Tongue (tissue), 3 donors: ENCODE measurements at places on chromosomes 6 and 20. TPM values are rescaled to one million over a fixed set of nuclear protein-coding genes. Genes with fewer than 3 reads are reported as not detected.

DNA sequence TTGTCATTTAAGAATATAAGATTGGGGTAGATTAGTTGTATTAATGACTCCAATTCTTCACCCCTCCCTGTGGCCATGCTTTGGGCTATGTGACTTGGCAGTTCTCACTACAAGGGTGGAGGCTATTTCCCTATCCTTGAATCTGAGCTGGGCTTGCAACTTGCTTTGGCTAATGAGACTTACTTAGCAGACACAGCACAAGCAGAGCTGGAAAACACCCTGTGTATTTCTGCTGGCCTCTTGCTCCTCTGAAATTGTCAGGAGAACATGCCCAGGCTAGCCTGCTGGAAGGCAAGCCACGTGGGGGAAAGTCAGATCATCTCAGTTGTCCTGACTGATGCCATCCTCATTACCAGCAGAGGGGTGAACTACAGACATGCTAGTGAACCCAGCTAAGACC lies 126.5 kb upstream of the HDGFL1 start:
- DNase-seq, result no peak

DNA sequence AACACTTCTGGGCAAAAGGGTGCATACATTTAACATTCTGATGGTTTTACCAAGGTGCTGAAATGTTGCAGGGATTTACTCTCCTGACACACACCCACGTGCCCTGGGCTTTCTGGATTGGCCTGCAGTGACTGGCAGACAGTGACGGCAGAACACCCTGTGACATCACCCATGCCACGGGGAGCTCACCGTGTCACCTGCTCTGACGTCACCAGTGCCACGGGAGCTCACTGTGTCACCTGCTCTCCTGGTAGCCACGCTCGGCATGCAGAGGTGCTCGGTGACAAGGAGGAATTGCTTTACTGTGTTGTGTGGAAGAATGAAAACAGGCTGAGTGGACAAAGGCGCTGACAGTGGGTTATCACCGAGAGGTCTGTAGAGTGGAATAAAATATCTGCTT lies 99.3 kb downstream of the RAMACL start:
- DNase-seq, result no peak

DNA sequence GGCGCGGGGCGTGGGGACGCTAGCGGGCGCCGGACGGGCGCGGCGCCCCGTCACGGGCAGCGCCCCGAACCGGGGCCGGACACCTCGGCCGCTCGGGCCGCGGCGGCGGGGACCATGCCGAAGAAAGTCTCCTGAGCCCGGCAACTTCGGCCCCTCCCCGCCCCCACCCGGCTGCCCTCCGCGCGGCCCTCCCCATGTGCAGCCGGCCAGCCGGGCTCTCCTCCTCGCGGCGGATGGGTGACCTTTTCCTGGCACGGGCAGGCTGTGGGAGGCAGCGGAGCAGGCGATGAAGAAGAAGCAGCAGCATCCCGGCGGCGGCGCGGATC lies 278 bp downstream of the UST start:
- no peak for DNase-seq

DNA sequence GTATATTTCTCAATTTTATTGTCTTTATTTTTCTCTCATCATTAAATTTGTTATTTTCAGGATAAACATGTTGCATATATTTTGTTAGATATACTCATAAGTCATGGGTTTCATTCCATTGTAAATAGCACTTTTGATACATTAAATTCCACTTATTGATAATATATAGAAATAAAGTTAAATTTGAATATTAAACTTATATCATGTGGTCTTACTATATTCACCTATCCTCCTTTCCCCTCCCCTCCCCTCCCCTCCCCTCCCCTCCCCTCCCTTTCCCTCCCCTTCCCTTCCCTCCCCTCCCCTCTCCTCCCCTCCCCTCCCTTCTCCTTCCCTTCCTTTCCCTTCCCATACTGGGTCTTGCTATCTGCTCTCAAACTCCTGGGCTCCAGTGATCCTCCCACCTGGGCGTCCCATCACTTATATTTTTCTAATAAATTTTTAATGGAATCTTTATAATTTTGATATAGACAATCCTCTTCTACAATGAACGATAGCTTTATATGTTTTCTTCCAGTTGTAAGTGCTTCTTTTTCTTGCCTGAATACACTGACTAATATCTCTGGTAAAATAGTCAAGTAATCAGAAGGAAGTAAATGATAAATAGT lies 692.4 kb downstream of the C6orf118 start:
- DNase-seq, result no peak

GRCh38 chr20:58941471-58941870 lies 39.6 kb upstream of the NELFCD start:
- no peak for DNase-seq

GRCh38 chr20:9609887-9610502 lies 95.6 kb downstream of the LAMP5 start:
- DNase-seq, result peak; percentile 87

DNA sequence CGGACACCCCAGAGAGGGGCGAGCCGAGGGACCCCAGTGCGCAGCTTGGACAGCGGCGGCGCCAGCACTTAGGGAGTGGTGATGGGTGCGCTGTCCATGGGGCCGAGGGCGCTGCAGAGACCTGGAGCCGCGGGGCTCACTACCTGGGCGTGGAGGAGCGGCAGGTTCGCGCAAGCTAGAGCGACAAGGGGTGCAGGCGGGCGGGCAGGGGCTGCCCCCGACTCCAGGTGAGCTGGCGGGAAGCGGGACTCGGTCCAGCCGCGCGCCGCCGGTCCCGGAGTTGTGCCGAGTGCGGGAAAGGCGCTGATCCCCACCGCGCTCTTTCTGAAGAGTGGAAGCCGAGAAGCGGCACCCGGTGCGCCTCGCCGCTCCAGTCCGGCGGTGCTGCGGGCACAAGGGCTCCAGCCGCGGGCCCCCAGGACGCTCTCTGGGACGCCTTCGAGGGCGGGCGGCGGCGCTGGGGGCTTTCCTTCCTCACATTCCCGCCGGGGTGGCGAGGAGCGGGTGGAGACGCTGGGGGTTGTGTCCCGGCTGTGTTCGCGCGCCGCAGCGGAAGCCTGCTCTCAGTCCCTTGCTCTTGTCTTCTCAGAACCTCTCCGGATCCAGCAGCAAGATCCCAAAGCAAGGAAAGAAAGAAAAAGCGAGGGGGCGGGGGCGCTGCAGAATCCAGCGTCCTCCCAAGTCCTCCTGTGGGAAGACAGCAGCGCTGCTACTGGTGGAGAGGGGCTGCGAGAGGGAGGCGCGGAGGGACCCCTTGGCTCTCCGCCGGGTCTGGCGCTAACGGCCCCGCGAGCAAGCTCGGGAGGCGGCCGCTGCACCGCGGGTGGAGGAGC lies at the start of gene B3GAT2:
Gene B3GAT2 (minus strand): TSS at position 610 of the 833 bp plus-strand sequence. CDS start 631 bp downstream, outside the sequence.
- peak; percentile 58 for DNase-seq

GRCh38 chr6:64777941-64778785 lies 928.9 kb downstream of the EYS start:
- DNase-seq, result no peak

GRCh38 chr20:7352165-7352564 lies 584.7 kb downstream of the BMP2 start:
- peak; percentile 41 for DNase-seq

DNA sequence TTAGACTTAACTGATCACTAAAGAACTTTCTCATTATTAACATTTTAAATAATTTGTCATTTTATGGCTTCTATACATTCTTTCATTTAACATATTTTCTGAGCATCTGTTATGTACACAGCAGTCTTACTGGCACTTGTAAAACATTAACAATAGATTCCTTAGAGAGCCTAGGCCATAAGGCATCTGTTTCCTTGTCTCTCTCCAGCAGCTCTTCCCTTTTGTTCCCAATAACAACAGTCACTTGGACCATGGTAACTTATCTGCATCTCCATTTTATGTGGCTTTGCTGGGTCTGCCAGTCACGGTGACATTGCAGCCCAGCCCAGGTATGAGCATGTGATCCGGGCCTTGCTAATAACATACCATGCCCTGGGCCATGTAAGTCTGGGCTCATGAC lies 11.7 kb upstream of the TASP1 start:
- no peak for DNase-seq

DNA sequence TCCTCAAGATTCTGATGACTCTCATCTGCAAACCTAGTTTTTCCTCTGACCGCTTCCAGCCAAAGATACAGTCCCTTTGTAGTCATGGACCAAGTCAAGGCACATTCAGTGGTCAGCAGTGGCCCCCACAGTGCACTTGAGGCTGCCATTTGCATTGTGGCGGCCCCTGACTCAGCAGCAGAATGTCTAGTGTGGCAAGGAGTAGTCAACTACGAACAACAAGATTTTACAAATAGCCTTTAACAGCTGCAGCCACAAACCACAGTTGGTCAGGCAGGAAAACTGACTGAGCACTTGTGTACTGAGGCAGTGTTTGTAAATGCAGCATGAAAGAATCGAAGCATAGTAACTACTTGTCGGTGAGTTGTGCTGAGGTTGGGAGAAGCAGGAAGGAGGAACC lies 49.6 kb downstream of the SLC2A12 start:
- DNase-seq, result peak; percentile 18

DNA sequence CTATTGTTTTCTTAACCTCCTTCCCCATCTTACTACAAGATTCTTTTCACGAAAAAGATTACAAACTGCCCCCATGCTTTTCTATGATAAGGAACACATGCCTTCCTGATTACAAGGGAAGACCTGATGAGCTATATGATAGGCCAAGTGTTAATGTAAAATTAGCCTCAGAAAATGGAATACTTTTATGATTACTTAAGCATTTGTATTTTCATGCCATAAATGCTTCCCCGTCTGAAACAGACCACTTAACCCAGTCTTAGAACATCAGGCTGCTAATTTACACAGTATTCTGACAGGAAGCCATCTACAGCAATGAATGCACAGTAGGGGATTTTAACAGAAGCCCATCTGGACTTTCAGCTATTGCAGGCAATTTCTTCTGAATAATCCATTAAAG lies 274.9 kb downstream of the HAO1 start:
- peak; percentile 7 for DNase-seq

DNA sequence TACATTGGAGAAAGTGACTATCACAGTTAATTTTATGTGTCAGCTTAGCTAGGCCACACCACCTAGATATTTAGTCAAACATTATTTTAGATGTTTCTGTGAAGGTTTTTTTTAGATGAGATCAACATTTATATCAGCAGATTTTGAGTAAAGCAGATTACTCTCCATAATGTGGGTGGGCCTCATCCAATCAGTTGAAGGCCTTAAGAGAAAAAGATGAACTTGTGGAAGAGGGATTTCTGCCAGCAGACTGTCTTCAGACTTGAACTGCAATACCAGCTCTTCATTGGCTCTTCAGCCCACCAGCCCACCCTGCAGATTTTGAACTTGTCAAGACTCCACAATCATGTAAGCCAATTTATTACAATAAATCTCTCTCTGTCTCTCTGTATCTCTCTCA lies 25.1 kb upstream of the FBXO30 start:
- DNase-seq, result no peak

DNA sequence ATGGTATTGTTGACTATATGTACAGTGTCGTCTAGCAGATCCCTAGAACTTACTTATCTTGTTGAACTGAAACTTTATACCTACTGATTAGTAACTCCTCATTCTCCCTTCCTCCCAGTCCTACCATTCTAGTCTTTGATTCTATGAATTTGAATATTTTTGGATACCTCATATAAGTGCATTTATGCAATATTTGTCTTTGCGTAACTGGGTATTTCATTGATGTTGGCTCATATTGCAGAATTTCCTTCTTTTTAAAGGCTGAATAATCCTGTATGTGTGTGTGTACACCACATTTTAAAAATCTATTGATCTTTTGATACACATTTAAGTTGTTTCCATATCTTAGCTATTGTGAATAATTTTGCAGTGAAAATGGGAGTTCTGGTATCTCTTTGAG lies 119.9 kb downstream of the SOX4 start:
- no peak for DNase-seq

DNA sequence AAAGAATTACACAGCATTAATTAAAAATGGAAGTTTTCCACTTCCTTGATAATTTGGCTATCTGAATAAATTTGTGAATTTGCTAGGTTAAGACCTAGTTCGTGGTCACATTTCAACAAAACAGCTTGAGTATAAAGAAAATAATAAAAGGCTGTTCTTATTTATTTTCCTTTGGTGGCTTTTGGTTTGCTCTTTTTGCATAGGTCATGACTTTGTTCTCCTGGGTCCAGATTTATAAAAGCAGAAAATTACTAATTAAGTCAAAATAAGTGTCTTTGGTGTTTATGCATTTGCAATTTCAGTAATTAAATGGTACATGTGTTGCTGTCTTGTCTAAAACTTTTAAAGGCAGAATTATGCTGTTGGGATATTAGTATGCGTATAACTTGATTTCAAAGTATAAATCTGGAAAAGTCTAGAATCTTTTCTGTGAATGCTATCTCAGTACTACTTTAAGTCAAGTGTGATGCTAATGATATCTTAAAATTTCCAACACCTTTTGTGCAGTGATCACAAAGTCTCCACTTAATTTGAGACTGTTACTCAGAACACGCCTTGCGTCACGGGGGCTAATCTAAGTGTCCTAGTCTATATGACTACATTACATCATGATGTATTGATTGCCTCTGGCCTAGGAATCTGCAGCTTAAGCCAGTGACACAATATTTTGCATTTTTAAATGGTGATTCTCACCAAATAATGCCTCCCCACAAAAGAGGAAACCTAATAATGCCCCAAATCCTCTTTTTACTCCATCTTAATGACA lies 41.0 kb downstream of the GNAS start:
- DNase-seq, result peak; percentile 44

GRCh38 chr20:49400410-49400809 lies 82.1 kb downstream of the KCNB1 start:
- peak; percentile 68 for DNase-seq

DNA sequence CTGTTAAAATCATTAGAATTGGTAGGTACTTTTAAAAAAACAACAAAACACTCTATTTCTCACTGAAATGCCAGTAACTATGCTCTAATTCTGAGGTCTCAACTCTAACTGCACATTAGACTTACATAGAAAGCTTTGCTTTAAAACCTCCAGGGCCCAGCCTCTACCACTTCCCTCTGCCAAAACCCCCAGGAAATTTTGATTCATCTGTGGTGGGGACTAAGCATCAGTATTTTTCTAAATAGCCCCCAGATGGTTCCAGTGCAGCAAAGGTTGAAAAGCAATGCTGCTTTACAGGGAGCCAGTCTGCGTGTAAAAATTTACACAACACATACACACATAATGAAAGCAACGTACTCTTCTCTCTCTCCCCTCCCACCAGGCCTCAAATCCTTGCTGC lies 3.8 kb downstream of the TBC1D32 start:
- no peak for DNase-seq

GRCh38 chr6:134495203-134495889 lies 177.4 kb upstream of the SGK1 start:
- no peak for DNase-seq

- no peak for DNase-seq
These were observed 121.9 kb downstream of the MTHFD1L start for GRCh38 chr6:150987371-150987828.

Gene SNAP25
- total RNA-seq, result 2.2 TPM

Gene DEFB119
- not detected for total RNA-seq

Gene LPA
- 0.10 TPM for total RNA-seq

Gene HLA-DQB1
- total RNA-seq, result not detected

Gene KCNK15
- 0.41 TPM for total RNA-seq

Gene TRIM40
- total RNA-seq, result not detected

Gene CCN5
- total RNA-seq, result 0.62 TPM

Gene HSPA1L
- 4.5 TPM for total RNA-seq

Gene FOXC1
- 9.1 TPM for total RNA-seq
